ENCODE measurements at places on chromosomes 6 and 20. TPM values are rescaled to one million over a fixed set of nuclear protein-coding genes. Genes with fewer than 3 reads are reported as not detected.

The TMEM217 gene
- total RNA-seq: 1.0 TPM

The HLA-DPA1 gene
- total RNA-seq: 35.8 TPM

The HEY2 gene
- 12.3 TPM for total RNA-seq

The OR10C1 gene
- not detected for total RNA-seq

The RRAGD gene
- total RNA-seq: 90.5 TPM

The ZNF165 gene
- 0.13 TPM for total RNA-seq

The SYCP2 gene
- total RNA-seq: 0.94 TPM

The ARMC12 gene
- total RNA-seq: 0.22 TPM

The HRH3 gene
- total RNA-seq: not detected

The WFDC10A gene
- total RNA-seq: not detected

The CDSN gene
- total RNA-seq: not detected

The BPIFB2 gene
- total RNA-seq: not detected

The CCN6 gene
- total RNA-seq: not detected

The CST2 gene
- not detected for total RNA-seq

The KCNK16 gene
- total RNA-seq: not detected

The RGS17 gene
- 0.43 TPM for total RNA-seq

The YTHDF1 gene
- 23.1 TPM for total RNA-seq

The BPIFA1 gene
- total RNA-seq: not detected

GRCh38 chr6:1389369-1390132, at the start of gene FOXF2:
TSS of gene FOXF2 (plus strand) at chr6:1389576. CDS start at chr6:1389948, 372 bp downstream.
- no peak for DNase-seq

DNA sequence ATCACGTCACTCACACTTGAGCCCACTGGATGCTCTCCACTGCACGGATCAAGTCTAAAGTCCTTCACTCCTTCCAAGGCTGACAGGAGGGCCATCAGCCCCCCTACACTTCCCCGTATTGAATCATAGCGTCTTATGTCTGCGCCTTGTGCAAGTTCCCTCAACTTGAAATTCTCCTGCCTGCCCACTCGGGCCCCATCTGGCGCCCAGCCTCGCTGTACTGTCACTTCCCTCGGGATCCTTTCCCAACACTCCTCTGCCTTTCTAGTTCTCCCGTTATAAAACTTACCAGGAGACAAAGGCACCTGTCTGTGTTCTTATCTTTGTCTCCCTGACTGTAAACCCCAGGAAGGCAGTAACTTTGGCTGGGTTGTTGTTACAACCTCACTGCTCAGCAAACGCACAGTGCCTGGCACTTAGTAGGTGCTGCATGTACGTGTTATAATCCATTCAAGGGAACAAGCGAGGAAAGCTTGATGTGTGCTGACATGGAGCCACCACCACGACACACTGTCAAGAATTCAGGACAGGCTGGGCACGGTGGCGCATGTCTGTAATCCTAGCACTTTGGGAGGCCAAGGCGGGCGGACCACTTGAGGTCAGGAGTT, 33.8 kb upstream of the ZFAND3 start:
- no peak for DNase-seq

GRCh38 chr6:95240514-95240913, 336.8 kb upstream of the MANEA start:
- DNase-seq: no peak

DNA sequence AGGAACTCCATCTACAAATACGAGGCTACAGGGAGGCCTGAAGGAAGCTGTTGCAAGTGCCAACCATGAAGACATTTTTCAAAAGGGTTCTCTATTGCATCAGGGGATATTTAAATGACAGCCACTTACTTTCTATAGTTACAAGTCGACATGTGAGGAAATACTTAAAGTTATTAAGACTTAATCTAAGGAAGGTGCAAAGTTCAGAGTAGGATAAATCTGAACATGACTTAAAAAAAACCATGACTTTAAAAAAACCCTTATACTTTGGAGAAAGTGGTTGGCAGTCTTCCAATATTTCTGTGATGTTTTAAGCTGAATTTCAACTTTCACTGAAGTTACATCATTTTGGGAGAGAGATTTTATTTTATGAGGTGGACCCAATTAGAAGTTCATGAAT, 56.3 kb upstream of the EMILIN3 start:
- no peak for DNase-seq

DNA sequence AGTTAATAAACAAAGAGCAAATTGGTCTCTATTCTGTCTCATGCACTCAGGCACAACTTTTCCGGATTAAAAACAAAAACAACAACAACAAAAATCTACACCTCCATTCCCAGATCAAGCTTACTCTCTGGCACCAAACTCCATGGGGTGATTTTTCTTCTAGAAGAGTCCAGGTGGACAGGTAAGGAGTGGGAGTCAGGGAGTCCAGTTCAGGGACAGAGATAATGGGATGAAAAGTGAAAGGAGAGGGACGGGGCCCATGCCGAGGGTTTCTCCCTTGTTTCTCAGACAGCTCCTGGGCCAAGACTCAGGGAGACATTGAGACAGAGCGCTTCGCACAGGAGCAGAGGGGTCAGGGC, 437 bp upstream of the HLA-A start:
- no peak for DNase-seq

DNA sequence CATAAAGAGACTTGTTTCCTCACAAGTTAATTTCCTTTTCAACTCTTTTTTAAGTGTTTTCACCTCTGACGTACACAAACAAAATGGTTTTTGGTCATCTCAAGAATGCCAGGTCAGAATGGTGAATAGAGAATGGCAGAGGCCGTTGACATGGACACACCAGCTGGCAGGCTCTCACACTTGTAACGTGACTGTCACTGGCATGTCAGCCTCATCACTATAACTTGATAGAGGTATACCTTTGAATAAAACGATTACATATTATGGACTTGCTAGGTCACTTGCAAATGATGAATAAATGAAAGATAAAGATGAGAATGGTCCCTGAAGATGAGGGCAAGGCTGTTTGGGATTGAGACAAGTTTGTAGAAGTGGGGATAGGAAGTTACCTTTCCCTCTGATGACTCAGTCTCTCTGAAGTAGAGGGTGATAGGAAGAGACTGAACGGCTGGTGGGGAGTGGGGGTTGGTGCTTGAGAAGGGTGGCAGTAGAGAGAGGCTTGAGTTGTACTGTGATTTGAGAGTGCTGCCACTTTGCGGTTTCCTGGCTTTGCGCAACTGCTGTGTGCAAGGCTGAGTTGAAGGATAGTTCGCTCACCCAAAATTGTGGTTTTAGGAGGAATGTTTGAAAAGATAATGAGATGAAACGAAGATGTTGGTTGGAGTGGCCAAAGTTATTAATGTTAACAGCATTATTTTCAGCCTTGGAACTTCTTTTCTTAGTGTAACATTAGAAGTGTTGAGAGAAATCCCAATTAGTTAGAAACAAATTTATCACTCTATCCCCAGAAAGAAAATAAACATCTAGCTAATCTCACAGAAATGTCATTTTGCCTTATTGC, 30.3 kb downstream of the TBPL1 start:
- DNase-seq: no peak

DNA sequence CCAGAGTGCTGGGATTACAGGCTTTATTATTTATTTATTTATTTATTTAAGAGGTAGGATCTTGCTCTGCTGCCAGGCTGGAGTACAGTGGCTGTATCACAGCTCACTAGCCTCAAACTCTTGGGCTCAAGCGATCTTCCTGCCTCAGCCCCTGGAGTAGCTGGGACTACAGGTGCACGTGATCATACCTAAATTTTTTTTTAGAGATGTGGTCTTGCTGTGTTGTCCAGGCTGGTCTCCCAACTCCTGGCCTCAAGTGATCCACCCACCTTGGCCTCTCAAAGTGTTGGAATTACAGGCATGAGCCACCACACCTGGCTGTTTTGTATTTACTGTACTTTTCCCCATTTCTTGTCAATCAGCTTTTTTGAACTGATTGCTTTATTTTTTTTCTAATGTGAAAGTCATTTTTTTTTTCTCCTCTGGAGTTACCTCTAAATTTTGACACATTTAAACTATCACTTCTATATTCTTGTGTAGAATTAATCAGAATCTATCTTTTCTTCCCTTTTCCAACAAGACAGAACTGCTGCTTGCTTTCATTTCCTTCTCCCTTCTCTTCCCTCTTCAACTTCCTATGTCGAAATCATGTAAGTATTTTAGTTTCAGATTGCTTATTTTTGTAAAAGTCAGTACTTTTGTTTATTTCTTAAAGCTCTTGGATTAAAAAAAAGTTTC, 12.0 kb downstream of the PANK2 start:
- DNase-seq: no peak

DNA sequence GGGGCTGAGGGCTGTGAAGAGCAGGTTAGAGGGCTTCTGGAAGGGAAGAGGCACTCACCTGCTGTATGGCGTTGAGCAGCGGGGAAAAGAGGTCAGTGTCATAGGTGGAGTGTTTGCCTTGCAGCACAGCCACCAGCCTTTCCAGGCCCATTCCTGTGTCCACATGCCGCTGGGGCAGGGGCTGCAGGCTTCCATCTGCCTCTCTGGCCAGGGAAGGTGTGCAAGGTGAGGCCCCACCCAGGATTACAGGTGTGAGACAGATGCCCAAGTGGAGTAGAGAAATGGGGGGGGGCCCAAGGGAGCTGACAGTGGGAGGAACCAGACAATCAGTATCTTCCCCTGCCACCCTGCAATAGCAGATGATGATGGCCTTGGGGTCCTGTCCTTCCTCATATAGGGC, 2.9 kb downstream of the AARS2 start:
- no peak for DNase-seq

- DNase-seq: no peak
Observed at GRCh38 chr20:62561182-62561581, 81.1 kb upstream of the SLCO4A1 start.

DNA sequence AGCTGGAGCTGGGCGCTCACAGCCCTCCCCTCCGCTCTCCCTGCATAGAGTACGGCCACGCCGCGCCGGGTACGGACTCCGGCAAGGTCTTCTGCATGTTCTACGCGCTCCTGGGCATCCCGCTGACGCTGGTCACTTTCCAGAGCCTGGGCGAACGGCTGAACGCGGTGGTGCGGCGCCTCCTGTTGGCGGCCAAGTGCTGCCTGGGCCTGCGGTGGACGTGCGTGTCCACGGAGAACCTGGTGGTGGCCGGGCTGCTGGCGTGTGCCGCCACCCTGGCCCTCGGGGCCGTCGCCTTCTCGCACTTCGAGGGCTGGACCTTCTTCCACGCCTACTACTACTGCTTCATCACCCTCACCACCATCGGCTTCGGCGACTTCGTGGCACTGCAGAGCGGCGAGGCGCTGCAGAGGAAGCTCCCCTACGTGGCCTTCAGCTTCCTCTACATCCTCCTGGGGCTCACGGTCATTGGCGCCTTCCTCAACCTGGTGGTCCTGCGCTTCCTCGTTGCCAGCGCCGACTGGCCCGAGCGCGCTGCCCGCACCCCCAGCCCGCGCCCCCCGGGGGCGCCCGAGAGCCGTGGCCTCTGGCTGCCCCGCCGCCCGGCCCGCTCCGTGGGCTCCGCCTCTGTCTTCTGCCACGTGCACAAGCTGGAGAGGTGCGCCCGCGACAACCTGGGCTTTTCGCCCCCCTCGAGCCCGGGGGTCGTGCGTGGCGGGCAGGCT, 4.6 kb downstream of the KCNK15 start:
- no peak for DNase-seq

DNA sequence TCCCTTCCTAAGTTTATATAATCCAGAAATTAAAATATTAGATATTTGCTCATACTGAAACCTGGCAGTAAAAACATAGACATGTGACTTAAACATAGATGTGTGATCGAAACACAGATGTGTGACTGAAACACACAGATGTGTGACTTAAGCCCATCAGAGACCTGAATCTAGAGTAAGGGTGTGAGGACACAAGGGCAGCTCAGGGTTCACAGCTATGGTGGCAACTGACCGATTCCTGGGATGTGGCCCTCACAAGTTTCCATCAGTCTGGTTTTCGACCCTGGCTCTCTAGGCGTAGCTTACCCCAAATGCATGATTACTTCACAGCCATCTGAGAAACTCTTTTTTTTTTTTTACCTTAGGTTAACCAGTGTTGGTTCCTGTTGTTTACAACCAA, 137.0 kb downstream of the NRN1 start:
- no peak for DNase-seq

GRCh38 chr6:56758553-56758952, 115.9 kb upstream of the DST start:
- DNase-seq: no peak

- DNase-seq: no peak
Observed at GRCh38 chr6:158711264-158711663, 61.4 kb downstream of the SYTL3 start.

DNA sequence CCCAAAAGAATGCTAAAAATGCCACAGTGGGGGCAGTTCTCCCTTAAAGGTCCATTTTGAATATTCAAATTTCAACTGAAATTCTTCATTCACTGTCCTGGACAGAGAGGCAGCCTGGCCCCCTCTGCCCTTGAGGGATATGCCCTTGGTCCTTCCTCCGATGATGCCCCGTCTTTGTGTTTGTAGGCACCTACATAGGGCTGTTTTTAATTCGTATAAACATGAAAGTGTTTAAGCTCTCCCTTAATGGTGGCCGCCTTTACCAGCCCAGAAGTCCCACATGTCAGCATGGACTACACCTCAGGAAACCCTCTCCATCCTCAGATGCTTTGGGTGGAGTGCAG, 70.2 kb downstream of the SSR1 start:
- no peak for DNase-seq

- DNase-seq: no peak
Observed at GRCh38 chr6:112027942-112028674, 25.8 kb upstream of the CCN6 start.

DNA sequence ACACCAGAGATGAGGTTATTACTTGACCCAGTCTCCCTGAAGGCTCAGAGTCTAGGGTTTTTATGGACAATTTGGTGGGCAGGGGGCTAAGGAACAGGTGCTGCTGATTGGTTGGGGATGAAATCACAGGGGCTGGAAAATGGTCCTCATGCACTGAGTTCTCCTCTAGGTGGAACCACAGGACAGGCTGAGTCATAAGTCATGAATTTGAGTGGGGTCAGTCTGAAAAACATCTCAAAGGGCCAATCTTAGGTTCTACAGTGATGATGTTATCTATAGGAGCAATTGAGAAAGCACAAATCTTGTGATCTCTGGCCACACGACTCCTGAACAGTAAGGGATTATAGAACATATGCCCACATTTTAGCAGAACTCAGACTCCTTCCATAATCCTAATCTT, 5.9 kb upstream of the MRS2 start:
- DNase-seq: no peak

GRCh38 chr20:58179432-58180099, 48.9 kb downstream of the ANKRD60 start:
- DNase-seq: peak; percentile 78

DNA sequence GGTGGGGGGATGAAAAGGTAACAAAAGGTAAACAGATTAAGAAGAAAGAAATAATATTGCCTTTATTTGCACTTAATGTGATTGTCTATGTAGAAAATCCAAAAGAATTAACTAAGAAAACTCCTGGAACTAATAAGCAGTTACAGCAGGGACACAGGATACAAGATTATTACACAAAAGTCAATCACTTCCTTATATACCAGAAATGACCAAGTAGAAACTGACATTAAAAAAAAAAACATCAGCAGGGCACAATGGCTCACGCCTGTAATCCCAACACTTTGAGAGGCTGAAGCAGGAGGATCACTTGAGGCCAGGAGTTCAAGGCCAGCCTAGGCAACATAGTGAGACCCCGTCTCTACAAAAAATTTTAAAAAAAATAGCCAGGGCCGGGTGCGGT, 123.2 kb upstream of the RIPOR2 start:
- DNase-seq: no peak
